ENCODE measurements at places on chromosomes 7 and 10. TPM values are rescaled to one million over a fixed set of nuclear protein-coding genes. Genes with fewer than 3 reads are reported as not detected.

DNA sequence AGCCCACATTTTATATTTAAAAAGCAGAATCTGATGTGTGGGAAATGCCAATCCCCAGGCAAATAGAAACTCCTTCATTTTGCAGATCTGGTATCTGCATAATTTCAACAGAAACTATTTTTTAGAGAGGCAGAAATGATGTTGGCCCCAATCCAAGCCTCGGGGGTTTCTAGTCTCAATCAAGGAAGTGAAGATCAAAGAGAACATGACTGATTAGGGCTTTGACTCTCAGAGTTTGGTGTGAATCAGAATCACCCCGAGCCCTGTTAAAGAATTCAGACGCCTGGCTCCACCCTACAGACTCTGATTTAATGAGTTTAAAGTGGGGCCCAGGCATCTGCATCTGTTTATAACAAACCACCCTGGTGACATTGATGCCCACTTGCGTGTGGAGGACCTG lies 36.7 kb upstream of the UBE2H start:
- no peak for DNase-seq

- DNase-seq = no peak
These were observed 248.7 kb upstream of the TCF7L2 start for GRCh38 chr10:112701211-112701877.

The DYDC2 gene
- total RNA-seq = 3.5 TPM

GRCh38 chr7:47647181-47647917 lies 65.4 kb upstream of the TNS3 start:
- DNase-seq = no peak

GRCh38 chr10:103766751-103767505 lies 88.4 kb downstream of the SH3PXD2A start:
- DNase-seq = no peak

Measured in H1 (cell line).